T follicular helper cell (primary cell): ENCODE measurements at places on chromosomes 12 and 14.

- DNase-seq: no peak
These were observed 21.0 kb upstream of the ABCC9 start for GRCh38 chr12:21962236-21962635.

DNA sequence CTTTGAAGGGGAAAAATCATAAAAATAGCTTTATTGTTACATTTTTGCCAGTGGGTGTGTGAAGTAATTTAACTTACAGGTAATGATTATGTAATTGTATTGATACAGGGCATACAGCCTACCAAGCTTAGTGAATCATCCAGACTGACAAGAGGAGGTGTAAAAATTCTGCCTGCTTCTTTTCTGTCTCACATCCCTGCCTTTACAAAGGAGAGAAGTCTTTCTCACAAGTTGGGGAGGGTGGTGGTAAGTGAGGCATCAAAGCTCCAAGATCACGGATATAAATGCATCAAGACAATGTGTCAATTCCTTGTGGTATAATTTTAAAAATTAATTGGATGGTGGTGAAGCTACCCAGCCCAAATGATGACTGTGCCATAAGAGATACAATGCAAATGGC, 39.0 kb upstream of the G2E3 start:
- no peak for DNase-seq

GRCh38 chr14:99213527-99213971, 58.4 kb downstream of the BCL11B start:
- no peak for DNase-seq

DNA sequence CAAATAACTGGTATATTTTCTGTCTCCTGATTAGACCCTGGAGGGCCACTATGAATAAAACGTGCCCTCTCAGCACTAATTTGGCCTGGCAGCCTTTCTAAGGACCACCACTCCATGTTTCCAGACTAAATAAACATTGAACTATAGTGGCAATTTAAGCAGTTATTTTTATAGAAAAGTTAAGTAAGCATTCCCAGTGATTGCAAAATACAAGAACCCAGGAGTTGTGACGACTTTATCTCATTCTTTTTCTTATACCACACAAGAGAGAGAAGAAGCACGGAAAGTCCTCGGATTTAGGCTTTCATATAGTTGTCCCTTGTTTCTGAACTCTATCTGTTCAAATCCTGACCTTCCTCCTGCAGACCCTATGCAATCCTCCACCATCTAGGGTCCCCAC, 23.1 kb upstream of the STRAP start:
- no peak for DNase-seq

- no peak for DNase-seq
These were observed 307.5 kb upstream of the FKBP4 start for GRCh38 chr12:2487278-2487677.

- DNase-seq: no peak
These were observed 7.3 kb upstream of the CLMN start for GRCh38 chr14:95326987-95327386.
